ENCODE measurements at places on chromosomes 3 and 15.

- no peak for DNase-seq
Observed at GRCh38 chr15:37860896-37861295, 73.5 kb upstream of the TMCO5A start.

- DNase-seq = no peak
Observed at GRCh38 chr15:20271647-20272046, 270.0 kb downstream of the GOLGA6L6 start.

- DNase-seq = no peak
Observed at GRCh38 chr3:143286392-143287010, 166.9 kb downstream of the CHST2 start.

DNA sequence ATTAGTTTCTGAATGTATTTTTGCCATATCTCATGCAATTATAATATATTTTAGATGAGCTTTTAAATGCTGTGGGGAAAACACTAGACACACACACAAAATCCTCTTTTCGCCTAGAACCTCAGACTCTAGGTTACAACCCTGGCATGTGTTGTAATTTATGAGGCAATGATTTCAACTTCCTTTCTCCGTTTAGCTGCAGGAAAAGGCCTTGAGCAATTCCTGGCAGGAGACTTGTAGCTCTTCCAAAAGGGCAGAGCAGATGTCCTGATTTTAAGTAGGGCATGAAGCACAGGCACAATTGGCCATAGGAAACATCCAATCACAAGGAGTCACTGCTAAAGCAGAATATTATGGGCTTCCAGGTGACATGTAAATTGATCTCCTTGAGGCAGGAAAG, 82.0 kb downstream of the GPR156 start:
- peak; percentile 71 for DNase-seq

DNA sequence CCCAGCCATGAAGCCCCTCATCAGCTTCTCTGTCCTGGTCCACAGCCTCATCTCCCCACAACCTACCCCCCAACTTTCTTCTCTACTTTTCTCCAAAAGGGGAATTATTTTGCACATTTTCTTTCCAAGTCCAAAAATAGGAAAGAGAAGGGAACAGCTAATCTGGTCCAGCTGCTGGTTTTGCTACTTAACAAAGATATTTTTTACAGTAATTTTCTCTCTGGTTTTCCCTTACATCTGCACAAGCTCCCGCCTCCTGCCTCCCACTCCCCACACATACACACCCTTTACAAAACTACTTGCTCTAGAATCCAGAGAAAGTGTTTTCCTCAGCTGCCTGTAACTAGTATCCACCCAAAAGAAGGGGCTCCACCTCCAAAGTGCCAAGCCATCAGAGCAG, 177.2 kb downstream of the POLR2M start:
- DNase-seq = no peak
